Mesendoderm (in vitro differentiated cells): ENCODE measurements at places on chromosomes 2 and 18.

DNA sequence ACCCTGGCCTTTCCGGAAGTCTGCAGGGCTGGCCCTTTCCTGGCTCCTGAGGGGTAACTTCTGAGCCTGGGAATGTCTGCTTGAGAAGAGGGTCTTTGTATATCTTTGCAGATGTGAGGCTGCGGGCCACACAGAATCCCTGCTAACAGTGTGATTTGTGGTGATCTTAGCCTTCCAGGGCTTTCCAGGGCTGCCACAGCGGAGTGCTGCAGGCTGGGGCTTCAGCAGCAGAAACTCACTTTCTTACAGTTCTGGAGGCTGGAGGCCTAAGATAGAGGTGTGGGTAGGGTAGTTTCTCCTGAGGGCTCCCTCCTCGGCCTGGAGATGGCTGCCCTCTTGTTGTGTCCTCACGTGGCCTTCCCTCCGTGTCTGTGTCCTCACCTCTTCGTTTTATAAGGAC is 294.7 kb upstream of the HS6ST1 start:
- no peak for DNase-seq

DNA sequence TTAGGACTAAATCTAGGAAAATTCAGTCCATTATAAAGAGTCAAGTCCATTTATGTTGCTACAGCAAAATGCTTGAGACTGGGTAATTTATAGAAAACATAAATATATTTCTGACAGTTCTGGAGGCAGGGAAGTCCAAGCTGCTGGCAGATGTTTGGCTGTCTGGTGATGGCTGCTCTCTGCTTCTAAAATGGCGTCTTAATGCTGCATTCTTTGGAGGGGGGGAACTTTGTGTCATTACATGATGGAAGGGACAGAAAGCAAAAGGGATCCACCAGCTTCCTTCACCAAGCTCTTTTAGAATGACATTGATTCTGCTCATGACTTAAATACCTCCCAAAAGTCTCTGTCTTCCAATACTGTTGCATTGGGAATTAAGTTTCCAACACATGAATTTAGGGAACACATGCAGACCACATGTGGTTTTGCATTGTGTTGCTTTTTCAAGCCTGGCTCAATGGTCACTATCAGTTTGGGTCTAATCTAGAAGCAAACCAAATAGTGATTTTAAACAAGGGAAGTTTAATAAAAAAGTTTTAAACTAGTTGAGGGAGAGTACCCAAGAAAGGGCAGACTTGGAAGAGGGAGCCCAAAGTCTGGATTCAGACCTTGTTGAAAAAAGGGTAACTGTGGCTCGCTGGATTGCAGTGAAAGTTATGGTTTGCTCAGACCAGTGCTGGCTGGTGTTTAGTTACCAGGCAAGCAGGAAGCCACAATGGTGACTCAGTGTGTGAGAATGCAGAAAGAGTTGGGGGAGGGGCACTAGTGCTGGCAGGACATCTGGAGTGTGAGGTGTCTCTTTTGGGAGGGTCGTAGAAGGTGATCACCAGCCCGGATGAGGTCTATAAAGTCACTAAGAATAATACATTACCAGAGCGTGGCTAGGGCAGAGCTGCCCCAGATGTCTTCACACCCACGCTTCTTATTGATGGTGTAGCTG is 30.8 kb downstream of the C18orf54 start:
- peak; percentile 99 for DNase-seq

- DNase-seq = no peak
These were observed 30.5 kb downstream of the LTBP1 start for GRCh38 chr2:32977228-32977758.

DNA sequence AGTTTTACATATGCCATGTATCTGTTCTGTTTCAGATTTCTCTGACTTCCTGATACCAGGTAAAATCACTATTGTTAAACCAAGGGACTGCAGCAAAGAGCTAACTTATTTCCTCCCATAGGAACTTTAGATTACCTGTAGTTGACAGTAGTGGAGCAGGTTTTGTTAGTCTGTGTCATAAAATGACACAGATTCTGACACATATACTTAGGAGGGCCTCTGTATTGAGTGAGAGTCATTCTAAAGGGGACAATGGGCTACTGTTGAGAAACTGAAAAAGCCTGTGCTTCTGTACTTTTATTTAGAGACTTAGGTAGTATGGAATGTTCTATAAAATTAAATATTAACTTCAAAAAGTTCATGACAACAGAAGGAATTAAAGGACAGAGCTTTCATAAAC is 48.2 kb downstream of the KCMF1 start:
- DNase-seq = no peak

DNA sequence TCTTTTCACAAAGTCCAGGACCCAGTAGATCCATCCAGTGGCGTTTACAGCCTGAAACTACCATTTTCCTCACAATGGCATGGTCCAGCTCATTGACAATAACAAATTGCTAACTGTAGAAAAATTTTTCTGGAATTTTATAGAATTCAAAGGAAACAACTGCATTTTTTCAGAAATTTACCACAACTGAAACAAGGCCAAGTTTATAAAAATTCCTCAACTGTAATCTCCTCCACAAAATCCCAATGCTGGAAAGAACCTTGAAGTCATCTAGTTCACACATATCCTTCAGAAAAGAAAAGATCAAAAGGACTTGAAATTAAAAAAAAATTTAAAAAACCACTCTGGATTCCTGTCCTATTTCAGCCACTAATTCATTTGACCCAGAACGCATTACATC is 226.0 kb upstream of the CTAGE1 start:
- DNase-seq = no peak

DNA sequence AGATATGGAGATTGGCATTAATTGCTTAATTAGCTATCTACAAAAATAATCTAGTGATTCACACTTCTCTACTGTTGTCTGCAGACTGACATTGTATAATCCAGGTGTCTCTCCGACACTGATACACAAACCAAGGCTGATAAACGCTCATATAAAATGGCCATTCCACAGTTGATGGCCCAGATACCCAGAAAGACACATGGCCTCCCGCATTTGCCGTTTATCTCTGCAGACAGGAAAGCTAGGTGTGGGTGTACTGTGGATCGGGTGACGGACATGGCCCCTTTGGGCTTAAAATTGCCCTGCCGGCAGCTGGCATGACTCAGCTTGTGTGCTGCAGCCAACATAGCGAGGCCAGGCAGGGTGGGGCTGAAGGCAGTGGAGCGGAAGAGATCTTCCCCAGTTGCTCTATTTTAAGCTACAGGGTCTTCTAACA is 18.5 kb downstream of the PMAIP1 start:
- peak; percentile 63 for DNase-seq

GRCh38 chr18:78868330-78869316 is 111.0 kb upstream of the SALL3 start:
- DNase-seq = no peak

DNA sequence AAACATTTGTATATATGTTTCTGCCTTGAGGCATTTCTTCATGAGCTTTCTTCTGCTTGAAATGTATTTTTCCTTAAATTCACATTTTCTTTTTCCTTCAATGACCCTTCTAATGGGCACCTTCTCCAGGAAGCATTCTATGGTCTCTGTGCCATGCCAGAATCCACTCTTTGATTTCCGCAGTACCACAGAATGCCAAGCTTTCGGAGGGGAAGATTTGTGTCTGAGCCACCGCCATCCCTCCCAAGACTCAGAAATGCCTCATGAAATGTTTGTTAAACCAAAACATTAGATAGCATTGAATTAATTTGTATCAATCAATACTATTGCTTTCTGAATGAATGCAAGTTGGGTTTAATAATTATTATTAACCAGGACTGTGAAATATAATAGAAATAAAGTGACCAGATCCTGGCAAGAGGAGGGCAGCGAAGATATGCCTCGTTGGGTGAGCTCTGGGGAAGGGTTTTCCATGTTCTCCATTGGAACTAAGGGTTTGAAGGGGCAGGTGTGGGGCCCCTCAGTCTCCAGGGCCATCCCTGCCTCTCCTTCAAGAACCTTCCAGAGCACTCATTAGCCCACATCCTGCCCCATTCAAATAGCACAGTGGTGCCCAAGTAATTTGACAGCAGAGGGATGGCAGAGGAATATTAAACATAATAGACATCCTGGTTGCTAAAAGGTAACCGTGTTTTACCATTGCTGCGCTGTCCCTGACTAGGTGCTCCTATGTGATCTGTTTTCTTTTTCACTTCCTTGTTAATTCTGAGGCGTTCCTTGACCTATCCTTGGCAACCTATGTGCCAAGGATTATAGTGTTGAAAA is 189.6 kb downstream of the MYCN start:
- no peak for DNase-seq

GRCh38 chr2:167381349-167381748 is 493.1 kb downstream of the XIRP2 start:
- peak; percentile 76 for DNase-seq

DNA sequence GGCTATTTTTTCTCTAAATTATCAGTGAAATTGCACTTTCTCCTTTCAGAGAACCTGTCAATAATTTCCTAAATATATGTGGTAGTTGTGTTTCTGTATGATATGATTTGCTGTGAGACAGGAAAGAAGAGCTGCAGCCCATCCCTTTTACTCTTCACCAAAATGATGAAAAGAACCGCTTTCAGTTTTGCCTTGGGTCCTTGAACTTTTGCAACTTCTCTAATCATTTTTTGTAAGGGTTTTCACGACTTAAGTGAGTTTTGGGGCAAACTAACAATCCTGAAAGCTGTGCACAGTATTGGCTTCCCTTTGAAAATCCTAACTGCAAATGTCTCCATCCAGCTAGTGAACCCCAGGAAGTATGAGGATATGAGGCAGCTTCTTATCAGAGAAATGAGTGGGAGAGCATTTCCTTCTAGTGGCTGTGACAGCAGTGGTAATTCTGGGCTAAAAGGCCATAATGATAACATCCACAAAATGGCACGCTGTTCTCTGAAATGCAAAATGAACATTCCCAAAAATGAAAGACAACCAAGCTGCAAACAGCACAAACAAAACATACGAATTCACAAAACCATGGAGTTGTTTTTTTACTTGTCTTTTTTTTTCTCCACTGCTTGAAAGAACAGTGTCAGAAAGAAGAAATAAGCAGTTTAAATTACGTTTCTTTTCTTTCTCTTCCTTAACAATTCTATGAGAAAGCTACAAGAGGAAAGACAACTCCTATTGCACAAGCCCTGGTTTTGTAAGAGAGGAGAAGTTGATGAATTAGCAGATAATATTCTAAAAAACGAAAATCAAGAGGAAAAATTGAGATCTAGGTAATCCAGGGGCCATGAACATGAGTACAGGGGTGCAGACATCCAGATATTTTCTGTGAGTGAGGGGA is 1291.6 kb upstream of the ZEB2 start:
- DNase-seq = no peak

GRCh38 chr2:95260028-95261023 is 13.9 kb upstream of the PROM2 start:
- peak; percentile 23 for DNase-seq

DNA sequence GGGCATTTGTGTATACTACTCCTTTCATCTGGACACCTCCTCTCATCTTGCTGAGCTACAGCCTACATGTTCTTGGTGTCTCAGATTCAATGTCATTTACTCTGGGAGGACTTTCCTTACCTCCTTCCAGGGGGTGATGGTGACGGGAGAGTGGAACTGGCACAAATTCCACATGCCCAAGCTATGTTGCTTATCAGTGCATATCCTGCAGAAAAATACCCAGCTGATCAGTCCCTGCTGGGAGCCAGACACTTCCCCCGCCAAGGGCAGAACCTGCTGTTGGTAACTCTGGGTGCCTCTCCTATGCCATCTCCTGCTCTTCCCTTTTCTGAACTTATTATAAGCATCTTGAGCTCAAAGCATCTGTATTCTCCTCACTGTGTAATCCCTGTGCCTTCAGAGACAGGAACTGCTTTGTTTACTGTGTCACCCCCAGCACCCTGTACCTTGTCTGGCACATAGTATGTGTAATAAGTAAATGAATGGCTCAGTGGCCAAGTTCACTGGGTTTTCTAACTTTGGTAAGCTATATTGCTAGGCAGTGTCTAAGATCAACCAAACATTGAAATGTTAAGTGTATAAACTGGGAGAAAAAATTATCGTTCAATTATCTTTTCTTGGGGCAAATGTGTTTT is 87.7 kb upstream of the LPIN2 start:
- no peak for DNase-seq

DNA sequence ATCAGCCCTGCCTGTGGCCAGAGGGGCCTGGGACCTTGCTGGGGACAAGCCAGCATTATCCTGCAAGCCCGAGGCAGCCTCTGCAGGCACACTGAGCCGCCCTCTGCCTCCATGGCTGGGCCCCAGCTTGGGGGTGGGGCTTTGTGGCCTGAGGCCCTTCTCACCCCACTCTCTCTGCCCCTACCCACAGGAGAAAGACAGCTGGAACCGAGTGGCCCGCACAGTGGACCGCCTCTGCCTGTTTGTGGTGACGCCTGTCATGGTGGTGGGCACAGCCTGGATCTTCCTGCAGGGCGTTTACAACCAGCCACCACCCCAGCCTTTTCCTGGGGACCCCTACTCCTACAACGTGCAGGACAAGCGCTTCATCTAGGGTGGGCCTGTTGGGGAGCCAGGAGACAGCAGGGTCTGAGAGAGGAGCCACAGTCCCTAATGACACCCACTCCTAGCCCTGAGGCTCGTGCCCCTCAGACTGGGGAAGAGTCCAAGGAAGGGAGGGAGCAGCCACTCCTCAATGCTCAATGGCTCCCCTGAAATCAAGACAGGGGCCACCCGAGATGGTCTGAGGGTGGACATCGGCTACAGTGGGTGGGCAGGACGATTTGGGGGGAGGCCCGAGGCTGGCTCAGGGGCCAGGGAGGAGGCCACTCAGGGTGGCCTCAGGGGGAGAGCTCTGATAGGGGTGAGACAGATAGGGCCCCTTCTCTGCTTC is 4.4 kb upstream of the CHRNG start:
- DNase-seq = no peak

- peak; percentile 81 for DNase-seq
These were observed 148.9 kb downstream of the RNF152 start for GRCh38 chr18:61743775-61744531.

- no peak for DNase-seq
These were observed 29.6 kb downstream of the M1AP start for GRCh38 chr2:74618410-74619083.

DNA sequence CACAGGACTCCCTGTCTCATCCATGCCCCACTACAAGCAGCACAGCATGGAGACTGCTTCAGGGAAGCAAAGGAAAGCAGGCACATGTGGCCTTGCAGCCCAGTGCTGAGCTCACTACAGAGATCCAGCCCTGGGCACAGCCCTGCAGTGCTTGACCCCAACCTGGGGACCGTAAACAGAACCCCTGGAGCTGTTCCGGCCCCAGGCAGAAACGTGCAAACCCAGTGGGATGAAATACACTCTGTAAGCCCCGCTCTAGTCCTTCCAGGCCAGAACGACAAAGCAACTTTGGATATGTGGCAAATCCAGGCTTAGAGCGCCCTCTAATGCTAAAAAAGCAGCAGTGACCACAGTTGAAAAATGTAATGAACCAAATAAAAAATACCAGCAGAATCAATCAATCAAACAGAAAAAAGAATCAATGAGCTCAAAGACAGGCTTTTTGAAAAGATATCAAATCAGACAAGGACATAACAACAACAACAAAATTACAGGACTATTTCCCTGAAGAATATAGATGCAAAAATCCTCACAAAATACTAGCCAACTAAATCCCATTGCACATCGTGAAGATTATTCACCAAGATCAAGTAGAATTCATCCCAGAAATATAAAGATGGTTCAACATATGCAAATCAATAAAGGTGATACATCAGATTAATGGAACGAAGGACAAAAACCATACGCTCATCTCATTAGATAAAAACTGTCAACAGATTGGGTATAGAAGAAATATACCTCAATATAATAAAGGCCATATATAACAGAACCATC is 45.6 kb downstream of the ZNF519 start:
- peak; percentile 74 for DNase-seq
